SHP77 (cell line): ENCODE measurements at places on chromosomes 16 and 17.

DNA sequence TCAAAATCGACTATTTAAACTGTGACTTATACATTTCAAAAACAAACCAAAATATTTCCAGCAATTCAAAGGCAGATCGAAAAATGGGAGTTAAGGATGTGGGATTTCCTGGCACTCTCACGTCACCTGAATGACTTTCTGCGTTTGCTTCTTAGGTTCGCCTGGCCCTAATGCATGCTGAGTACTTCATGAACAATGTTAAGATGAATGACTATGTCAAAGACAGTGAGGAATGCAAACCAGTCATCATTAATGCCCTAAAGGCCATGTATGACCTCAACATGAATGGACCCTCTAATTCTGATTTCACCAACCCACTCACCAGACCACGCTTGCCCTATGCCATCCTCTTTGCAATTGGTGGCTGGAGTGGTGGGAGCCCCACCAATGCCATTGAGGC lies 7.3 kb downstream of the KLHL10 start:
- no peak for DNase-seq

- no peak for DNase-seq
These were observed 146.1 kb upstream of the TOM1L1 start for GRCh38 chr17:54754560-54754959.

GRCh38 chr17:17902877-17903276 lies 66.1 kb upstream of the SREBF1 start:
- no peak for DNase-seq

- peak; percentile 36 for DNase-seq
These were observed 5.1 kb downstream of the STH start for GRCh38 chr17:46003907-46004748.

DNA sequence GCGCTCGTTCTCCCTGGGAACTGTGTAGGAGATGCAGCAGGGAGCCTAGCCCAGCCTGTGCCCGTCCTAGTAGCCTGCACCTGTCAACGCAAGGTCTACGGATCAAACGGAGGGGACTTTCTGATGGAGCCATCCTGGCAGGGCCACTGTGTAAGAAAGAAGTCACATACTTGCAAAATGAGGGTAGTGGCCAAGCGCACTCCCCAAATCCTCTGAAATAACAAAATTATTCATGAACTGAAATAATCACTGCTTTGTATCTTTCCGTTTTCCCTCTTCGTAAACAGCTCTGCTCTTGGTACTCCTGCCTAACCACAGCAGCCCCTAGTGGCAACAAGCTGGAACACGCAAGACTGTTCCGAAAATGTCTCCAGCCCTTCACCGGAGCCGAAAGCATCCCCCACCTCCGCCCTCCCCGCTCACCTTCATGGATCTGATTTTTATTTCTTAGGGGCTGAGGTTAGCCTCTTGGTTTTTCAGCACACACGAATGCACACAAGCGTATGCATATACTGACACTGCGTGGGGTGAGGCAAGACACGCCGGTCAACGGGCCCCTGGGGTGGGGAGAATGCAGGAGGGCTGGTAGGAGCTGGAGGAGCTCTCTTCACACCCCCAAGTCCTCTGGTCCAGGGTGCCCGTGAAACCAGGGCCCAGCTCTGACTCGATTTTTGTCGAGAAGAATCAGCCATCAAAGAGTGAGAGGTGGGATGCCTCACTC lies 100.8 kb downstream of the ABCC12 start:
- DNase-seq, result peak; percentile 58

GRCh38 chr17:10415161-10415560 lies 6.6 kb downstream of the MYH8 start:
- no peak for DNase-seq

DNA sequence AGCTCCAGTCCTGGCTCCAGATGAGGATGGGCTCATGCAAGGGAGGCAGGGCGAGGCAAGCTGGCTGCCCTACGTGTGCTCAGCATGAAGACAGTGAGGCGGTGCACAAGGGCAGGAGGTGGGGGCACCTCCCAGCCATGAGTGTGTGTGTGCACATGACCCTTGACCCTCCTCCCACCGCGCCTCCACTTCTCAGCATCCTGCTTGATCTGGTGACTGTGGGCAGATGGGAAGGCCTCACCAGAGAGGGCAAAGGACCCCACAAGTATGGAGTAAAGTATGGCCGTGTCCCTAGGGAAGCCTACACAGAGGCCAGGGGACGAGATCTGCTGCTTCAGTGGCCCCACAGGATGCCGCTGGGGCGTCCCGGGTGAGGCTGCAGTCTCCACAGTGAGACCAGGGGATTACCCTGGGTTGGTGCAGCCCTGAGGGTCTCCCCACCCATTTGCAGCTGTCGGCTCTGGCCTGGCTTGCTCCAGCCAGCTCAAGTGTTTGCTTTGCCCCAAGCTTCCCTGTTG lies 7.9 kb upstream of the RNF222 start:
- DNase-seq, result peak; percentile 33

GRCh38 chr16:2866431-2866830 lies 8.5 kb upstream of the PRSS22 start:
- DNase-seq, result no peak

DNA sequence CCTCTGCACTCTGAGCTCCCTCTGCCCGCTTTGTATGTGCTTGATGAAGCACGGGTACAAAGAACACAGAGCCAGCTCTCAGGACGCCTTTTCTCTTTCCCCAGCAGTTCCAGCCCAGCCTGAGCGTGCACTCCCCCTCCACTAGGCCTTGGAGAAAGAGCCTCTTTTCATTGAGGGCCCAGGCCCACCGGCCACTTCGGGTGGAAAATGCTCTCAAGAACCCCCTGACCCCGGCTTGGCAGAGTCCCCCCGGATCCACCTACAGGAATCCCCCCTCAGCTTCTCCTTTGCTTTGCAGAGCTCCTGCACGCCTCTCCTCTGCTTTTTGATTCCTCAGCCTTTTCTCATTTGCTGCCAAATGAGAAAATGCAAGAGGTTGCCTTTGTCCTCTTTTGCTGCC lies 30.2 kb downstream of the MRC2 start:
- DNase-seq, result no peak

- no peak for DNase-seq
These were observed 26.9 kb downstream of the ZCCHC14 start for GRCh38 chr16:87465879-87466278.

DNA sequence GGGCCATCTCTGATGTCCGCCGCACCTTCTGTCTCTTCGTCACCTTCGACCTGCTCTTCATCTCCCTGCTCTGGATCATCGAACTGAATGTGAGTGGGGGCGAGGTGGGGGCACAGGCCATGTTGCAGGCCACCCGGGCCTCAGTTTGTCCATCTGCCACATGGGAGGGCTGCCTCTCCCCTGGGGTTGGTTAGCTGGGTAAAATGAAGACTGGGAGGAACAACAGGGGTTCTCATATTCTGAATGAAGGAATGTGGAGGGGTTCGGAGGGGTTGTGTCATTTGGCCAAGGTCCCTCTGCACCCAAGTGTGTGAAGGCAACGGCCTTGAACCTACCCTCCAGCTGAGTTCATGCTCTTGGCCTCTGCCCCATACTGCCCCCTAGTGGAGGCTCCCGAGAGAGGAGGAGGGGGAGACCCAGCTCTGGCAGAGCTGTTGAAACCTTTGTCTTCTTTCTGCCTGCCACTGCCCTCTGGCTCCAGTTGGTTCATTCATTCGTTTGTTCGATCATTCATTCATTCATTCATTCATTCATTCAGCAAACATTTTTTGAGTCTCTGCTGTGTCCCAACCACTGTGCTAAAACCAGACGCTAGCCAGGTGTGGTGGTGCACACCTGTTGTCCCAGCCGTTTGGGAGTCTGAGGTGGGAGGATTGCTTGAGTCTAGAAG lies 11.4 kb upstream of the TCAP start:
- DNase-seq, result no peak

- DNase-seq, result no peak
These were observed 209.2 kb downstream of the RPTOR start for GRCh38 chr17:80753685-80754345.

DNA sequence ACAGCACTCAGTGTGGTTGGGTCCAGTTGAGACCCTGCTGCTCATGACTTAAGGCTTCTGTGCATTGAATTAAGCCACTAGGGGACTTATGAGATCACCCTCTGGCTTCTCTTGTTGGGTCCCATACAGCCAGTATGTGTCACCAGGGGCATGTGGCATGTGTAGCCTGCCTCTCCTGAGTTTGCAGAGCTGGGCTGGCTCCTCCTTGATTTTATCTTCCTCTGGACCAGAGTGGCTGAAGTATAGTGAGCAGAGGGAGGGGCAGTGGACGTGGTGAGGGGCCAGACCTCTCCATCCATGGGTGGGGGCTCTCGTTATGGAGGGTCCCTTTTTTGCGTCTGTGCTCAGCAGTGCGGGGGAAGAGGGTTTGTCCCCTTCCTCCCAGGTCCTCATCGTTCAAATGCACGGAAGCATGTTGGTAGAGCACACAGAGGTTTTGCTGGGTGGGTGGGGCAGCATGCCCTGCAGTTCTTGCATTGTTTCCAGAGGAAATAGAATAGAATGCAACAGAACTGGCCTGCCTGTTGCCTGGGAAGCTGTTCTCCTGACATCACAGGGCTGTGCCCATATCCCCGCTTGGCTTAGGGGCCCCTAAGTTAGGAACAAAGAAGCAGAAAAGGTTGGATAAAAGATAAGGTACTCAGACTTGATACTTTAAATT lies 77.4 kb downstream of the SPECC1 start:
- no peak for DNase-seq

DNA sequence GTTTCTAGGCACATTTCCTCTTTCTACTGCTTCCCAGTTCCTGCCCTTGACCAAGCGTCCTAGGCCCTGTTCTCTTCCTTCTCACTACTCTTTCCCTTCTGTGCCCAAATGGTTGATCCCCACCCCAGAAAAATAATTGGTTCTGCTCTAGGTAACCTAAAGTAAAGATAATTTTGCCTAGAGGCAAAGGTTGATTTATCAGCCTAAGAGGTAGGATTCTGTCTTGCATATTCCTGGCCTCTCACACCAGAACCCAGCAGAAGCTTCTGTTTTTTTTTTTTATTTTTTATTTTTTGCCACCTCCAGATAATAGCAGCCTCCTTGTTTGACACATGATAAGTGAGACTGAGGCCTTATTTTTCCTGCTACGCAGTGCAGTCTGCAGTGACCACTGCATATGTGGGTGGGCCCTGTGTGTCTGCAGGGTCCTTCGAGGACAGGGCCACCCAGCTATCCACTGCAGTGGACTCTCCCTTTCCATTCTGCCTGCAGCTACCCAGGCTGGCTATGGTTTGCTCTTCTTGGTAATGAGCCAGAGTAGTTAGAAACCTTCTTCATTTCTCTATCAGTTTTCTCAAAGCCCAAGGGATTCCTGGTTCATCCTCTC lies 701 bp downstream of the PIPOX start:
- DNase-seq, result no peak

- no peak for DNase-seq
These were observed 43.1 kb downstream of the MAP2K6 start for GRCh38 chr17:69457603-69458002.

DNA sequence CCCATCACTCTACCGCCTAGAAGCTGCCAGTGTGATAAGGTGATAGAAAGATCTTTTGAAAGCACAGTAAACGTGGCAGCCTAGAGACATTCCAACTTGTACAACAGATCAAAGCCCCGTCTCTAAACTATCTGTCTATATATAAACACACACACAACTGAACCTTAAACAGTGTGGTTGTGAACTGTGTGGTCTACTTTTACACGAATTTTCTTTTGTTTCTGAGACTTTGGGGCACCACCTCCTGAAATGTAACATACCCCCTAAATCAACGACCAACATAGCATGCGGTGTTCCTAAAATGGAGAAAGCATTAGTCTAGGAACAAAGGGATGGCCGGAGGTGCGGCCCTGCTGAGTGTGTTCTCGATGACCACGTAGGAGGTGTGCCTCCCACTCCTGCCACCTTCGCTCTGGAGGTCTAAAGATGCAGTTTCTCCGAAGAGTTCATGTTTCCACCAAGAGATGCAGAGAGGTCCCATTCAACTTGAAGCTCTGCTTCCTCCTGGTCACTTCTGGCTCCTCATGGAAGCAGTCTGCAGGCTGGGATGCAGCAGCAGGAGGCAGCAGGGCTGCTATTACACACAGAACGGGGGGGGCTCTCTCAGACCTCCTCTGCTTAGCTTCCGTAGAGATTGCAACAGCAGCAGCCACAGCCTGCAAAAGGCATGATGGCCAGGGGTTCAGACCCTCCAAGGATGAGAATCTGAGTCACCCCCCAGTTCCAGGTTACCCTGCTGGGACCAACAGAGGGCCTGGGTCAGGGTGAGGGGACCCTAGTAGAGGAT lies 22.6 kb upstream of the USP10 start:
- no peak for DNase-seq

- DNase-seq, result no peak
These were observed 208.7 kb downstream of the MAP2K4 start for GRCh38 chr17:12229335-12229734.

DNA sequence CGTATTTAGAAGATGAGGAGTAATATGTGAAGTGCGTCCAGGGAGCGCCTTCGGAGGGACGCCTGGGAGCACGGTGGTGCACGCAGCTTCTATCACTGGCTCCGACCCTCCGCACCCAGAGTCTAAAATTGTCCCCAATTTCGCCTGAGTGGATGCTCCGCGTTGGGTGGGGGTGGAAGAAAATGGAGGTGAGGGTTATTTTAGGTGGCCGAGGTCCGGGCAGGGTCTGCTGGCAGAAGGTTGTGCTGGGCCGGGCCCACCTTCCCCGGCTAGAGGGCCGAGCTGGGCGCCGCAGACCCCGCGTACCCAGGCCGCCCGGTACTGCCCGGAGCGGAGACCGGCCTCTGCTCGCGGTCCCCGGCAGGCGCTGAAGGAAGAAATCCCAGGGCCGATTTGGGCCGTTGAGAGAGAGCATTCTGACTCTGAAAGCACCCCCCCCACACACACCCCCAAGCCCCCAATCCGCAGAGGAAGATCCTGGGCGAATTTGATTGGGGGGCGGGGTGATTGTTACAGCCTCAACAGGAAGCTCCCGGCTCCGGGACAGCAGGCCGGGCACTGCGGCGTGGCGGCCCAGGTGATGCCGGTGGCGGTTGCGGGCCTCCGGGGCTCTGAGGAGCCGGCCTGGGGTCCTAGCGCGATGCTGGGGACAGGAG lies 3.0 kb downstream of the BAHCC1 start:
- no peak for DNase-seq

DNA sequence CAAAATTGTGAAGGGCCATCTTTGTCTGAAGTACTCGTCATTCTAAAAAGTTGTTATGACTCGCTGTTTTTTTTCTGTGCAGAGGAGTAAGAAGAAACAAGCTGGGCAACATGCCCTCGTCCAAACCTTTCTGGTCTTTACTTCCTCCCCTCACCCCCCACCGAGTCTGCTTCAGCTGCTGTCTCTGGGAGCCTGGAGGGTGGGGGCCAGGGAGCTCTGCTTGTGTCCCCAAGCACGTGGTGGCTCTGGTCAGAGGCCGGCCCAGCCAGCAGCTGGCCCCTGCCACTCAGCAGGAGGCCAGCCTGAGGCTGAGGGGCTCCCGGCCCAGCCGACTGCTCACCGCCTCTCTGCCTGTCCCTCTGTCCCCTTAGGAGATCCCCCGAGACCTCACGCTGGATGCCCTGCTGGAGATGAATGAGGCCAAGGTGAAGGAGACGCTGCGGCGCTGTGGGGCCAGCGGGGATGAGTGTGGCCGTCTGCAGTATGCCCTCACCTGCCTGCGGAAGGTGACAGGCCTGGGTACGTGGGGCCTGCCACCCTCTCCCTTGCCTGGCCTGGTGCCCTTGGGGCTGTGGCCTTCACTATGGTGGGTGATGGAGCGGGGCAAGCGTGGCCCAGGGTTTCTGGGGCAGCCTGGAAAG lies 53.7 kb upstream of the LGALS9 start:
- no peak for DNase-seq
